Stimulated activated CD8-positive, alpha-beta memory T cell treated with anti-CD3 and anti-CD28 coated beads, Interleukin-4, amount 100 ng/mL, for 1 hour (primary cell): ENCODE measurements at places on chromosomes 12 and 14.

DNA sequence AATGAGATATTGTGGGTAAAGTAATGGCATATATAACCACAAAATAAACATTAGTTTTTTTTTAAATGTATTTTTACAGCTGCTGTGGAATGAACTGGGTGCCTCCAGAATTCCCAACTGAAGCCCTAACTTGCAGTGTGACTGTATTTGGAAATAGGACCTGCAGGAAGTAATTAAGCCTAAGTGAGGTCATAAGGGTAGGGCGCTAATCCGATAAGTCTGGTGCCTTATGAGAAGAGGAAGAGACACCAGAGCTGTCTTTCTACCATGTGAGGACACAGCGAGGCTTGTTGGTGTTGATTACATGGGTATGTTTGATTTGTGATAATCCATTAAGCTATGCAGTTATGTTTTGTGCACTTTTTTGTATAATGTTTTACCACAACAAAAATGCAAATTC lies 136.8 kb downstream of the TPH2 start:
- DNase-seq = no peak

DNA sequence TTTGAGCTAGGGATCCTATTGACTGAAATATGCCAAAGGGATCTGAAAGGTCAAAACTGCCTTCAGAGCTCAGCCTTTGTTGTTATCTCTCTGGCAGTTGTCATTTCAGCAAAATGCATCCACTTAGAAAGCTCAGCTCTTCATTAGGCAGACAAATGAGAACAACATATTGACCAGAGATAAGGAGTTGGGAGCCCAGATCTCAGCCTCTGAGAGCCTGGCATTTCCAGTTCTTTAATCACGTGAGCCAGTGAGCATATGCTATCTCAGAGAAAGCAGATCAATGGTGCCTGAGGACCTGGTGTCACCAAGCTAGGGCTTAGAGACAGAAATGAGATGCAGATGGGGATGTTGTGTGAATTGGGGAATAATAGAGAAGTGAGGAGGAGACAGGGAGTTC lies 101.1 kb downstream of the DAD1 start:
- no peak for DNase-seq

DNA sequence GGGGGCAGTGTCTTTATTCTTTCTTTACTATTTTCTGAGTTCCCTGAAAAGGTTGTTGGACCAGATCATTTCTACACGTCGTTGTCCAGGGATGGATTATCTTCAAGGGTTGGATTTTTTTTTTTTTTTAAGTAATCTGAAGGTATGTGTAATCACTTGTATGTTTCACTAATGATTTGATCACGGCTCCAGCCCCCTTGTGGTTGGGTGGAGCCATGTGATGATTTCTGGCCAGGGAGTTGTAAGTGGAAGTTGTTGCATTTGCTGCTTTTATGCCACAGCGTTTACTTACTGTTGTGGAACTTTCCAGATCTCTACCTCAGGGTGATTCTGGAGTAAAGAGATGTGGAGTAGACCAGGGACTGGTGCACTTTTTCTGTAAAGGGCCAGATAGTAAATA lies 390.3 kb downstream of the AACS start:
- no peak for DNase-seq

GRCh38 chr14:104891664-104892530 lies 26.8 kb downstream of the CEP170B start:
- no peak for DNase-seq

DNA sequence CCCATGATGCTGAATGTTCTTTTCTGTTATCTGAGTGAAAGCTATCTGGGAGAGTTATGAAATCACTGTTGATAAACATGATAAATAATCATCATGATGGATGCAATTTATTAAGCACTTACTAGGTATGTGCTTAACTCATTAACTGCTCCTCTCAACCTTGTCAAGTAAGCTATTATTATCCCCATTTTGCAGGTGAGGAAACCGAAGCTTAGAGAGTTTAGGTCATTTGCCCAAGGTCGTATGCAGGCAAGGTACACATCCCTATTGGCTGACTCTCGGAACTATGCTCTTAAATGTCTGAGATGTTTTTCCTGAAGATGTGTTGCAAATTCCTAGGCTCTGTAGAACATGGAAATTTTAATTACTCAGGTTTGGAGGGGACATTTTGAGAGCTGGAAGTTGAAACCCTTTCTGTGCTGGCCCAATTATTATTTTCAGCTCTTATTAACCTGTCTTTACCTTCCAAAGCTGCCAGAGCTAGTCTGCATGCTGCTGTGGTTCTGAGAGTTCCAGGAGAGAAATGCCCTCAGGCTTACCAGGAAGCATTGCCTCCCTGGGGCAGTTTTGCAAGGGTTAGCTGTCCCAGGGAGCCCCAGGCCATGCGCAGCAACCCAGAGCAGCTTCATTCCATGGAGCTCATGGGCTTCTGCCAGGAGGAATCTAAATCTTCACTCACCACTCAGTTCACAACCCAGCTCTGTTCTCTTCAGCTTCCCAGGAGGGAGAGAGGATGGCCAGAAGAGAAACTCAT lies 55.6 kb upstream of the OAS1 start:
- no peak for DNase-seq

GRCh38 chr12:104306376-104306775 lies 2.8 kb downstream of the EID3 start:
- no peak for DNase-seq

- no peak for DNase-seq
Observed at GRCh38 chr12:108973629-108974152, 47.2 kb downstream of the SVOP start.
